Stimulated activated CD4-positive, alpha-beta T cell treated with anti-CD3 and anti-CD28 coated beads, TNF-alpha, amount 100 ng/mL, for 48 hours (primary cell): ENCODE measurements at places on chromosomes 6 and 20.

DNA sequence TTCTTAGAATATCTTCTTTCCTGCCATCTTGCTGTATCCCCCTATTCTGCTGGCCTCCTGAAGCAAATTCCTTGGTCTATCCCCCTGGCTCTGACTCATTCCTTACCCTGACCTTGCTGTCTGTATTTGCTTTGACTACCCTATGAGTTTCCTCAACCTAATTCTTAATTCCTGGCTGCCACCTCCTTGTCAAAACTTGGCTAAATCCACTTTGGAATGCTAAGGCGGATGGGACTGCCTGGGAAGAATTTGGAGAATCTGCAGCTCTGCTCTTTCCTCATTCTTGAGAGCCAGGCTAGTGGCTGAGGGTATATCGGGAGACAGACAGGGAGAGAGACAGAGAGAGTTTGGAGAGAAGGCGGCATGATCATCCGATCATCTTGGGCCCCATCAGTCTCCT, 24.4 kb downstream of the CAP2 start:
- DNase-seq: no peak

DNA sequence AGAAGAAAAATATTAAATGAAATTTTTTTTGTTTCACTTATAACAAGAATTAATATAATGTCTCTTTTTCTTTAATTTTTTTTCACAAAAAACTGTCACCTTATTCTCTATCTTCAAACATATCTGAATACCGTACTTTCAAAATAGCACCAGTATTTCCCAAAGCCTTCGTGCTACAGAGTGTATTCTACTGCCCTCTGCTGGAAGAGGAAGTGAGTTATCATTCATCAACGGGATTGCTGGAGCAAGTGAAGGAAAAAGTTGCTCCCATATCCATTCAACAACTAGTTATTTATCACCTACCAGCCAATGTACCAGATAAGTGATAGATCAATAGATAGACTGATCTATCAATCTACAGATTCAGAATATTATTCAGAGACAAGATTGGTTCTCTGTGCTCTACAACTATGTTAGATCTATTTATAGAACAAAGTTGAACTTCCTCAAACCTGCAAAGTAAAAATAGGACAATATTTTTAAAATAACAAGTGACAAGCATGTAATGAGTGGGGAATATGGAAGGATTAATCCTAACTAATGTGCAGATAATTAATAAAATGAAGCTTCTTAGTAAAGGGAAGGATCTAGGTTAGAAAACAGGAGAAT, 26.7 kb upstream of the TFAP2B start:
- no peak for DNase-seq

GRCh38 chr6:162852840-162853577, 125.2 kb downstream of the PACRG start:
- no peak for DNase-seq

- no peak for DNase-seq
Measured at GRCh38 chr6:123150076-123150475, 154.0 kb downstream of the CLVS2 start.

DNA sequence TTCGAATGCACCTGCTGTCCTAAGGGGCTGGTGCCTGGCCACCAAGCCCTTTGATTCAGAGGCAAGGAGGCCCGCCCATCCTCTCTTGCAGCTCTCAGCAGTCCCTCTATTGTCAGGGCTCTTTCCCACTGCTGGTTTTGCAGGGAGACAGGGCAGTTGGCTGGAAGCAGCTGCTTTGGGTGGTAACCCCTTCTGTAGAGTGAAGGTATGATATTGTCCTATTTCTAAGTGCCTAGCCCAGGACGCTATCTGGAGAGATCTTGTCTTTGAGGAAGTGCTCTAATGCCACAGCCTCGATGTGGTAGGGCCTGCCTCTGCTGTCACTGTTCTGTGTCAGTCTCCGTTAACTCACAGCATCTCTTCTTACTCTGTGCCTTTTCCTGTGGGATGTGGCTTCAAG, 5.6 kb downstream of the PLCG1 start:
- DNase-seq: no peak

DNA sequence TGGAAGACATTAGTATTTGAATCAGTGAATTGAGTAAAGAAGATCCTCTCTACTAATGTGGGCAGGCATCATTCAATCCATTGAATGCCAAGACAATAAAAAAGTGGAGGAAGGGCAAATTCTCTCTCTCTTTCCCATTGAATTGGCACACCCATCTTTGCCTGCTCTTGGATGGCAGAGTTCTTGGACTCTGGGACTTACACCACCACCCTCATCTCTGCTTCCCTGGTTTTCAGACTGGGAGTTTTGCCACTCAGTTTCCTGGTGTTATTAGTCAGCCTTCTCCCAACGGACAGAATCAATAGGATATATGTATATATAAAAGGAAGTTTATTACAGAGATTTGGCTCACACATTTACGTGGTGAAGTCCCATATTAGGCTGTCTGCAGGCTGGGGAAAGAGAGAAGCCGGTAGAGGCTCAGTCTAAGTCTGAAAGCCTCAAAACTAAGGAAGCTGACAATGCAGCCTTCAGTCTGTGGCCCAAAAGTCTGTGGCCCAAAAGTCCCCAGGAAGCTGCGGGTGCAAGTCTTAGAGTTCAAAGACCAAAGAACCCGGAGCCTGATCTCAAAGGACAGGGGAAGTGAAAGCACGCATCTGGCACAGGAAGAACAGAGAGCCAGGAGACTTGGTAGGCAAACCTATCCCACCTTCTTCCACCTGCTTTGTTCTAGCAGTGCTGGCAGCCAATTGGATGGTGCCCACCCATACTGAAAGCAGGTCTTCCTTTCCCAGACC, 64.4 kb downstream of the SMPDL3A start:
- no peak for DNase-seq

GRCh38 chr6:31547727-31548543, 527 bp downstream of the NFKBIL1 start:
- no peak for DNase-seq
